ENCODE measurements at places on chromosomes 4 and X.

GRCh38 chr4:183345261-183345660 lies 23.0 kb upstream of the CLDN24 start:
- no peak for DNase-seq

DNA sequence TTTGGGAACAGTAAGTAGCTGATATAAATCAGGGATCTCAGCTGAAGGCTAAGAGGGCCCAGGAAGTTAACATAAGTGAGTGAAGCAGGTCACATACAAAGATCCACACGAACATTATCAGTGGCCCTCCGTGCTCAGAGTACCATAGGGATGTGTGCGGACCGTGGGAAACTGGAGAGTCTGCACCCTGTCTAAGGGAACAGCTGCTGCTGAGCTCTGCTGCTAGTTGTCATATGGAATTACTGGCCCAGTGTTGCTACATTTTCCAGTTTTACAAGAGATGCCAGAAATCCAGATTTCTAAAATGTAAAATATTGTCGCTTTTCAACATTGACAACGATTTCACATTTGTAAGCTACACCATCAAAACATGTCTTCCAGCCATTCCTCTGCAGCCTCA lies 90.5 kb downstream of the RTL5 start:
- DNase-seq: no peak

DNA sequence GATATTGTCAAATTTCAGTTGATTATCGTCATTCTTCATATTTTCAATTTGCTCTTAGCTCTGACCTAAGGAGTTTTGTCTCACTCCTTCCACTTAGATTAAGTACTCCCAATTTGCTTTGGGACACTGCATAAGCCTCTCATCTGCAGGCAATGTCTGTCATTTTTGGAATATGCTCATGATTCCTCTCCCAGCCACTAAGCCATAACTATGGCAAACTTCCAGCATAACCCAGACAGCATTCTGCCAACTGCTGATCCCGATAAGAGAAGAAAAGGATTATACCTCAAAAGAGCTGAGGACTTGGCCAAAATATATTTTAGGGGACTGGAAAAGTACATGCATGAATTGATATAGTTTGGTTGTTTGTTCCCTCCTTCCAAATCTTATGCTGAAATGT lies 444.4 kb downstream of the GABRG1 start:
- DNase-seq: no peak

DNA sequence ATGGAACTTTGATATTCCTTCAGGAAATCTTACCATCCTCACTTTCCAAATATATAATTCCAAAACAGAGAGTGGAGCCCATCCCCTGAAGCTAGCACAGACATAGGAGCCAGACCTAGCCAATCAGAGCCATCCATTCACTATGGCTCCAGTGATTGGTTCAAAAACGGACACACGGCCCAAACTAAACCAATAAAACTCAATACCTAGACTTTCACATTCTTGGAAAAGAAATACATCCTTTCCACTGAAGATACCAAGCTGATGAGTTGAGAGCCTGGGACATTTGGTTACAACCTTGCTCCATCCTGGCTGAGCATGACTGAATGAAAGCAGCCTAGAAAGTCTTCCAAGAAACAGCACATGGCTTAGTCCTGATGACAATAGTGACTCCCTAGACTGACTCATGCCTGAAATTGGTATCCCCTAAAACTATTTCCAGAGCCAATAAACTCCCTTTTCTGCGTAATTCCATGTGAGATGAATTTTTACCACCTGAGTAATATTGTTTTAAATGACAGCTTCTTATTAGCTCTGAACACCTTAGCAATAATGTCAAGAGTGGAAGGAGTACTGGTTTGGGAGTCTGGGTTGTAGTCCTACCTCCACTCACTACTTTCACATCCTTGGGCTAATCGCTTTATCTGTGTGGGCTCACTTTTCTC lies 189.6 kb upstream of the LNX1 start:
- no peak for DNase-seq

DNA sequence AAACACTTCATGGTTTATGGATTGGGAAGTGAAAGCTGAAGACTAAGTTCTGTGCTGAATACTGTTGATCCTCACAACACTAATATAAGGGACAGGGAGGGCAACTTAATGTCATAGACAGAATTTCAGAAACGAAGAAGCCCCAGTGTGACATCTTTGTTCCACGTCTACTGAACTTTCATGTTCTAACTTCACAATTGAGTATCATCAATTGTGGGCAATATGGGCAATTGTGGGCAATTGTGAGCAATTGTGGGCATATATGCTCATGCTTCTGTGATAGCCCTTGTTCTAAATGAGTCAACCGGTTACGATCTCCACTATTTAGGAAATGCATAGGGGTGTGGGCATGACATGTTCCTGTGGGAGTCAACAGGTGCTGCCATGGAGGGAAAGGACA lies 33.7 kb downstream of the CYBB start:
- no peak for DNase-seq

- DNase-seq: no peak
These were observed 50.3 kb upstream of the HGFAC start for GRCh38 chr4:3391422-3391821.

DNA sequence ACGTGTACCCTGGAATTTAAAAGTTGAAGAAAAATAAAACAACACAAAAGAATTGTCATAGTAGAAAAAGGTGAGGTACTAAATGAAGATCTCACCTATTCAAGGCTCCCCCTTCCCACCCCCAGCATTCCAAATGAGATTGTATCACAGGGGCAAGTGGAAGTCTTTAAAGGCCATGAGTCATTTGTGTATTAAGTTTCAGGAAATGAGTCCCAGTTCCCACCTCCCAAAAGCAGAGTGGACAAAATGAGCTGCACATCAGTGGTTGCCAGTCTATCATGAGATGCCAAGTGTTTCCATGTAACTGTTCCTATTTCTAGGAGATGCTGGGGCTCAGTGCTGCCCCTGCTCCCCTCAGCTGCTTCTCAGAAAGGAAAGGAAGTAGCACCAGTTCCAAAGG lies 20.1 kb downstream of the ARHGEF9 start:
- no peak for DNase-seq

- no peak for DNase-seq
These were observed 5.7 kb upstream of the SLC25A6 start for GRCh38 chrX:1397441-1398270.

DNA sequence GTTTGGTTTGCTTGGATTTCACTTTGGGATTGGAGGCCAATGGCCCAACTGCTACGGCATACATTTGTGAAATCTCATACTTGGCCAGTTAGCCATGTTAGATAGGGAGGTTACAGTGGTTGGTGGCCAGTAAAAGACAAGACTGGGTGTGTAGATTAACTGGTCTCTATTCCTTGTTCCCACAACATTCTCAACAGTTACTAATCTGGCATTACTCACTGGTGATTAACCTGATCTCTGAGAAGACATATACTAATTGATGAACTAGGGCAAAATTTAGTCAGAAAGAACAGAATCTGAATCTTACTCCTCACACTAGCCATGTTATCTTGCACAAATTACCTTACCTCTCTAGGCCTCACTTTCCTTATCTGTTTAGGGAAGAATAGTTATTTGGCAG lies 33.4 kb downstream of the GATB start:
- no peak for DNase-seq

- no peak for DNase-seq
These were observed 23.0 kb upstream of the GTPBP6 start for GRCh38 chrX:341541-342101.

Data from thoracic aorta (tissue), 2 donors.